Right ventricle myocardium superior (tissue), 1 donor: ENCODE measurements at places on chromosomes 5 and 9. TPM values are rescaled to one million over a fixed set of nuclear protein-coding genes. Genes with fewer than 3 reads are reported as not detected.

GRCh38 chr5:147310059-147310704 is 75.4 kb downstream of the STK32A start:
- DNase-seq = peak; percentile 62

DNA sequence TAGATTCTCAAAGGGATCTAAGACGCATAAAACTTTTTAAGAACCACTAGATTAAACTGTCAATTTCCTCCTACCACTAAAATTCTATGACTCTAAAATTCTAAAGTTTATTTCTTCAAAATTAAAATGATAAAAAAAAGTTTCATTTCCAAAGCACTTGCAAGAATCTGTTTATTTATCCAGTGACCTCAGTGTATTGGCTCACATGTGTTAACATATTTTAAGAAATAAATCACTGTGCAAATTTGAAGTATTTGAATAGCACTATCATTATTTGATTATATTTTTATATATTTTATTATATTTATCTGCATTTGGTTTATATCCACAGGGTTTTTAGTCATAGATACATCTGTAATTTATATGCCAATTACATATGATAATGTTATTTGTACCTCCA is 62.2 kb upstream of the SLC12A2 start:
- DNase-seq = no peak

DNA sequence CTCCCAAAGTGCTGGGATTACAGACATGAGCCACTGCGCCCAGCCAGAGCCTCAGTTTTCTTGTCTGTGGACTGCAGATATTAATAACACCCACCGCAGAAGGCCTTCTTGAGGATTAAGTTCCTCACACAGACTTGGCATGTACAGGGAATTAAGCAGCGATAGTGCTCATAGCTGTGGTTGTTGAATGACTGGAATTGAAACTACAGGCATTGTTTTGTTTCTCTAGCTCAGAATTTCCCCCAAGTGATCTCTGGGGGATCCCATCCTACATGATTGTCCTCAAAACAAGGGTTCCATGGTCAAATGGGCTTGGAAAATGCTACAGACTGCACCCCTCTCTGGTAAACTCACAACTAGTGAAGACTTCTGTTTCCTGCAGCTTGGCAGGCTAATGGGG is 44.2 kb upstream of the TDRD7 start:
- DNase-seq = no peak

- DNase-seq = no peak
Observed at GRCh38 chr9:436482-436881, 221.8 kb downstream of the DOCK8 start.

Gene MTAP
- total RNA-seq = 21.2 TPM

DNA sequence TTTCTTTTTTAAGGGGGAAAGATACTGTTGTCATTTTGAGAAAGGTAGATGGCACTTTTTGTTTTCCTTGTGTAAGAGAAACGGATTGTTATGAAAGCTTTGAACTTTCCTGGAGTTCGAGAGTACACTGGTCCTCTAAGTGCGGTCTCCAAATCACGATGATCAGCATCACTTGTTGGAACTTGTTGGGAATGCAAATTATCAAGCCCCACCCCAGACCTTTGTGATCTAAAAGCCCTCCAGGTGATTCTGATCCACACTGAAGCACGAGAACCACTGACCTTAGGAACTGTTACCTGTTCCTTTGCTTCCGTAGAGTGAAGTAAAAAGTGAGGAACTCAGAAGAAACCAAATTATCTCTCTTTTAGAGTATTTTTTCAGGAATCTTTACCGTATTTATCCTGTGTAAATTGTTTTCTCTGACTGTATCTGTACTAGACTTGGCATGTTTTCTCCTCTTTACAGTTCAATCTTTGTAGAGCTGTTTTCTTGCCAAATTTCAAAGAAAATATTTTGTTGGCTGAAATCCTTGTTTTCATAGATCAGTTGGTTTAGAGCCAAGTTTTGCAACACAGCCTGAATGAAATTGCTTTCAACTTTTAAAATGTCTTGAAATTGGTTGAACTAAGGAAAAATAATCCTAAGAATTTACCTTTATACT is 4.0 kb downstream of the MAT2B start:
- DNase-seq = no peak

Gene PDE8B
- total RNA-seq = 0.62 TPM

Gene TMEM215
- not detected for total RNA-seq

GRCh38 chr9:125574126-125574877 is 132.7 kb downstream of the MAPKAP1 start:
- DNase-seq = no peak

DNA sequence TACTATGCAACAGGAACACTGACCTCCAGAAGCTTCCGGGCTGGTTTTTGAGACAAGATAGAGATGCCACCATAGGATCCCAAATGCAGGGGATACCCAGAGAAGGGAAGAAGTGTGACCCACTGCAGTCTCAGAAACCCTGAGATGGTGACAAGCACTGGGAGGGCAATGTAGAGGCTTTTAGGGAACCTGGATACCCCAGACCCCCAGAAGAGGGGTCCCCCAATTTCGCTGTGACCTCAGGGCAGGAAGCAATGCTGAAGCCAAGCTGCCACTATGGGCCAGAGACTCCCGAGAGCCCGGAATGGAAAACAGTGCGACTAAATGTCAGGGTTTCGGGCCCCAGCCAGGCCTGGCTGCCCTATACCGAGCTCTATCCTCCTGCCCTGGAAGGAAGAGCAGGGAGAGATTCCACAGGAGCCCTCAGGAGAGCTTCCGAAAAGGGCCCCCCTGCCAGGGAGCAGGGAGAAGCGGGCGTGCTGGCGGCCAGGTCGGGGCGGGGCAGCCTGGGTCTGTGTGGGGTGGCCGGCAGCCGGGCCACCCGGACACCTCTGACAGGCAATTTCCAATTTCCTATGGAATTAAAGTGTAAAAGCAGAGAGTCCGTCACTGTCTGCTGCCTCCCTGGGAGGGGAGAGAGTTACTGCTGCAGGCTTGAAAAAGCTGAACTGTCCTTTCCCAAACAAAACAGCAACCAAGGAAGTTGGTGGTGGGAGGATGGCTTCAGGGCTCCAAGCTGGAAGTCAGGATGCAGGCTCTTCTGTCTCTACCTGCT is 154.2 kb downstream of the FGF18 start:
- no peak for DNase-seq

- no peak for DNase-seq
Observed at GRCh38 chr5:150508828-150509227, 897 bp downstream of the NDST1 start.

- peak; percentile 84 for DNase-seq
Observed at GRCh38 chr9:121698627-121699570, 47.5 kb downstream of the DAB2IP start.

Gene CCL27
- not detected for total RNA-seq

DNA sequence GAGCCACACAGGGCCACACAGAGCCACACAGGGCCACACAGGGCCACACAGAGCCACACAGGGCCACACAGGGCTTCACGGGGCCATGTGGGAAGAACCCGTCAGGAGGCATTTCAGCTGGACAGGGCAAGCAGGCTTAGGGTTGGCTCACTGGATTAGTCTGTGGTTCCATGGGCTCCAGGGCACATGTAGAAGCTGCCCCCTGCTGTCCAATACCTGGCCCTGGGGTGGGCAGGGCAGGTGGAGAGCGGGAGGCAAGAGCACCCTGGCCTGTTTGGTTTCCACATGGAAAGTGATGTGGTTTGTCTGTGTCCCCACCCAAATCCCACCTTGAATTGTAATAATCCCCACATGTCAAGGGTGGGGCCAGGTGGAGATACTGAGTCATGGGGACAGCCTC is 16.4 kb upstream of the LPCAT1 start:
- DNase-seq = peak; percentile 29

Gene TLE1
- total RNA-seq = 9.7 TPM

GRCh38 chr5:122772446-122772845 is 2.4 kb upstream of the SNX2 start:
- no peak for DNase-seq

Gene SHLD3
- total RNA-seq = 1.2 TPM

DNA sequence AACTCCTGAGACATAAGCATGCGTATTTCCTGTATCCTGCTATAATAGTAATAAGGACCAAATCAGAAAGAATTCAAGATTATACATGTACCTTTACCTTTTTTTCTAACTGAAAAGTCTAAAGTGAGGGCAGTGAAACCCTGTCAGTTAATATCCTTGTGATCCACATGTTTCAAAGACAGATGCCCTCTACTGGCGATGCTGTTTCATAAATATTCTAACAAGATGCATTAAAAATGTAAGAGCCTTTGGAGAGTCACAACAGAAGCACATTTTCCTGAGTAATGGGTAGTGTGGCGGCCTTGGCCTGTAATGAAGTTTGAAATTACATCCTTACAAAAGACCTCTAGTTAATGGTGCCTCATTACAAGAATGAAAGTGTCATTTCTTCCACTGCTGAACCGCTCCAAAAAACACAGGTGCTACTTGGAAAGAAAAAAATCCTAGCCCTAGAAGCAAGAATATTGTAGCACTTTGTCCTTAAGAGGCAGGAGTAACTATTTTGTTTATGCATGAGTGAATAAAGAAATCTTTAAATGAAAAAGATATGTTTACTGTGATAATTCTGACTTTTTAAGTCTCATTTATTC is 232.6 kb downstream of the EPB41L4A start:
- DNase-seq = no peak

Gene AGXT2
- total RNA-seq = not detected

DNA sequence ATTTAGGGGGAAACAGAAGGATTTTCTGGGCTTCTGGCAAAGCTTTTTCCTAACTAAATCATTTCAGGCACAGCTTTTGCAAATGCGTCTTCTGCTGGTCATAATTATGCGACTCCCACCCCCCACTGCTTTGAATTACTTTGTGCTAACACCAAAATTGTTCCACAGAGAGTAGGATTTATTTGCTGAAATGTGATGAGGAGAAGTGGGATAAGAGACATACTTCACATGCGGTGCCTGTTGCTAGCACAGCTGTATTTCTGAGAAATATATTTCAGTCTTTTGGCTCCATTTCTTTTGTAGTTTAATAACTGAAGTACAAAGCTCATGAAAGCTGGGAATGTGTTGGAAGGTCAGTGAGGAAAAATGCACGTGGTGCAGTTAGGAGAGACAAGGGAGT is 83.2 kb upstream of the TAS2R1 start:
- no peak for DNase-seq

Gene SEMA5A
- 27.1 TPM for total RNA-seq

DNA sequence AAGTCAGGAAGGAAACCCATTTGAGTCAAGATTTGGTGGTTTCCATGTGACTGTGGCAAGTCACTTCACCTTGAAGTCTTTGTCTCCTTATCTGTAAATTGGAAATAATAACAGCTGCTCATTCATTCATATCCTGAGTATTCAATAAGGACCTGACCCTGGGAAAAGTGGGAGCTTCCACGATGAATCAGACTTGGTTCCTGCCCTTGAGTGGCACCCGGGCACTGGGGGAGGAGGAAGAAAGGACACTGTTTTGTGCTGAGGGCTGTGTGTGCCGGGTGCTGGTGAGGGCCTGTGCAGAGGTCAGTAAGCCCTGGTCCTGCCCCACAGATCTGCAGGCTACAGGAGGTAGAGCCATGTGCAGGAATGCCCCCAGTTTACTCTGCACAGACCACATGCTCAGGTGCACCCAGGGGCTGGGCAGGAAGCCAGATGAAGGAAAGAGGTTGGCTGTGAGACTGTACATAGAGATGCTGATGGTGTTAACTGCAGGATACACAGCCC is 6.8 kb downstream of the NDST1 start:
- peak; percentile 55 for DNase-seq

DNA sequence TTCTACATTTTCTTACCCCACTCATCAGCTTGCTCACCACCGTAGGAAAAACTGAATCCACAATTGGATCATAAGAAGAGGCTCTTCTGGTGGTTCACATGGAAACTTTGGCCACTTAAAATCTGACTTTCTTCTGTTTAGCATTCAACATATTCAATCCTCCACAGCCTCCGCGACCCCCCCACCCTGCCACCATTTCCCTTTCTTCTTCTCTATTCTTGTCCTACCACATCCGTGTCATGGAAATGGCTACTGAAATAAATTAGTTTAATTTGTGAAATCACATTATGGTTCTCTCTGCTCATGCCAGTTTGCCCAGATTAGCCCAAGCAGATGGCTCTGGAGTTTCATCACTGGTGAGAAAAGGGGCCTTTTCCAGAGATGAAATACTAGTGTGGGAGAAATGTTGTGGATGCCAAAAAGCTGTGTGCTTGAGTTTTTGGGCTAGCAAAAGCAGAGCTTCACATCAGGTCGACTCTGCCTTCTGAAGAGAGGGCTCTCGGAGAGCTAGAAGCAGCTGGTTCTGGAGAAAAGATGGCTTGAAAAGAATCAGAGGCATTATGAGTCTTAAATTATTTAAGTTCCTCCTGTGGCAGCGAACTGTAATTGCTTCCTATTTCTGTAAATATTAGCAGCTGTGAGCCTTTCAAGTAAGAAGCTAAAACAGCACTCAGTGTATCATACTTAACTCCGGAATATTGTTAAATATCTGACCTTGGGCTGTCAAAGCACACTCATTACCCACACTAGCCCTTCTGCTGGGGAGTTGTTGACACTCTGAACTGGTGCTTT is 107.1 kb downstream of the MAT2B start:
- no peak for DNase-seq

DNA sequence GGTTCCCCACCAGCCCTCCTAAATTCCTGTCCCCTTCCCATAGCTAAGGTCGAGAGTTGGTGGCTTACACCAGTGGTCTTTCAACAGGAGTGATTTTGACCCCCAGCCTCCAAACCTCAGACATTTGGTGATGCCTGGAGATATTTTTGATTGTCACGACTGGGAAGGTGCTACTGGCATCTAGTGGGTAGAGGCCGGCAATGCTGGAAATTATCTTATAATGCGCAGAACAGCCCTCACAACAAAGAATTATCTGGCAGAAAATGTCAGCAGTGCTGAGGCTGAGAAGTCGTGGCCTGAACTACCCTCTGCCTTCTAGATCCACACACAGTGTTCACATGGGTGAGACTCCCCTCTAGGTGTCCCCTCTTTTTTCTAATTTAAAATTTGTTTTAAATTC is 69.6 kb downstream of the IL31RA start:
- DNase-seq = no peak

DNA sequence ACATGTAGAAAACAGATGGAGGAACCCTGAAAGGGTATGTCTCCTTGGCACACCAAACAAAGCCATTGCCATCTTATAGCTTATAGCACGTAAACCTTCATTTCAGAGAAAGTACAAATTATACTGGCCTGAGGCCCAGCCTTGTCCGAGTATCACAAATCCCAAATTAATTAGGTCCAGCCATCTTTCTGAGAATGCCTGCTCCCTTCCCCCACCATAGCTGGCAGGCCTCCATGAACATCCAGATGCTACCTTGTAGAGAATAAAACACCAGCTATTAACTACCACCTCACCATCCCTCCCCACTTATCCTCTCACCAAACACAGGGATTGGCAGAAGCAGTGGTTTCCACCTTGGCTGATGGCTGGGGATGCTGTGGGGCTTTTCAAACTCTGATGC is 224.0 kb downstream of the SPOCK1 start:
- no peak for DNase-seq

Gene ZNF366
- total RNA-seq = 8.0 TPM

Gene ARSK
- total RNA-seq = 4.1 TPM

Gene SV2C
- not detected for total RNA-seq

Gene IFNK
- total RNA-seq = not detected
